ENCODE measurements at places on chromosomes 1 and 21.
A peak's percentile ranks its signal among the peaks of the same experiment; 100 is the strongest.

DNA sequence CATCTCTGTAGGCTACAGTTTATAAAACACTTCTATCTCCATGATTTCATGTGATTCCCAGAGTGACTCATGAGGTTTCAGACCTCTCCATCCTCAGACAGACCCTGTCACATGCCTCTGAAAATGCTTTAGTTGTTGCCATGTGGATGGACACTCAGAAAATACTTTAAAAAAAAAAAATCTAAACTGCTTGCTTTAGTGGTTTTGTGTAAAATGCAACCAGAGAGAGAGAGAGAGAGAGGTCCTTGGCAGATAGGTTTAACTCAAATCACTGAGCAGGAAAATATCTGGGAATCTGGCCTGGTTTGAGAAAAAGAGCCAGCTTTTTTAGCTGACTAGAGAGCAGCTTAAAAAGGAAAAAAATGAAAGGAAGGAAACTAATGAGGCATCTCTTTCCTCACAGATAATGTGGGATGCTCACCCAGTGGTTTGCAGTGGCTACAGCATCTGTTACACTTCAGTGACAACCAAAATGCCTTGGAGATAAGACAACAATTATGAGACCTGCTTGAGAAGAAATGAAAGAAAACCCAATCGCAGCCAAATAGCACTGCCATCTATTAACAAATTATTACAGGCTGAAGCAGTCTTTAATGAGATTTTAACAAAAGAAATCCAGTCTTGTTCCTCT lies 54.6 kb upstream of the SYT14 start:
- DNase-seq: peak; percentile 78

DNA sequence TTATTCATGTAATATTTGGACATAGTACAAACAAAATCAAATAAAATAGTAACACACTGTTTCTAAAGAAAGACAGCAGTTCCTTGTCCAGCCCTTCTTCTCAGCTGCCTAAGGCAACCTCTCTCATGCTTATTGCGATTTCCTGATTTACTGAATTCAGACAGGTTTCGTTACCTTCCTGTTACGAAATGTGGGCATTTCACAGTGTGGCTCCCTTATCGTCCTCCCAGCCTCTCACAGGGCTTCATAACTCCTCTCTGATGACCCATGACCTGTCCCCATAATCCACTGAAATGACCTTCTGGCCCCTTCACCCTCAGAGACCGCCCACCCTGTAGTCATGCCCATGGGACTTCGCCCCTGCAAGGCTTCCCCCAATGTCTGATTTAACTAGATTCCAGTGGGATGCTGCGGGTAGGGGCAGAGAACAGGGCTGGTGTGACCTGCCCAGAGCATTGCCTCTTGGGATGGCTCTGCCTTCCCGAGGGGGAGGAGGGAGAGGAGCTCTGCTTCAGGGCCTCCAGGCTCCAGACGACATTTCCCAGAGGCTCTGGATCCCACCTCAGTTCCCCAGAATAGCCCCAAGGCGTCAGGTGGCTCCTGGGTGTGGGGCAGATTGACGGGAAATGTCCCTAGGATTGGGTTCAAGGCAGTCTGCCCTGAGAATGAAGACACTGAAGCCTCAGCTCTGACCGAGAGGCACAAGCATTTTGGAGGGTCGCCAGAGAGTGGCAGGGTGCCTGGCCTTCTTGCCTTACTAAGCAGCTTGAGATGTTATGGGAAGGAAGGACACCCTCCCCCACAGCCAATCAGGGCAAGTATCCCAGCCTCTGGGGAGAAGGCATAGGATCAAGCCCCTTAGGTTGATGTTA lies 20.6 kb downstream of the PADI2 start:
- peak; percentile 13 for DNase-seq

- peak; percentile 89 for DNase-seq
Measured at GRCh38 chr1:24914226-24915069, 15.6 kb downstream of the RUNX3 start.

- DNase-seq: no peak
Measured at GRCh38 chr1:157971769-157972168, 21.7 kb upstream of the KIRREL1 start.

DNA sequence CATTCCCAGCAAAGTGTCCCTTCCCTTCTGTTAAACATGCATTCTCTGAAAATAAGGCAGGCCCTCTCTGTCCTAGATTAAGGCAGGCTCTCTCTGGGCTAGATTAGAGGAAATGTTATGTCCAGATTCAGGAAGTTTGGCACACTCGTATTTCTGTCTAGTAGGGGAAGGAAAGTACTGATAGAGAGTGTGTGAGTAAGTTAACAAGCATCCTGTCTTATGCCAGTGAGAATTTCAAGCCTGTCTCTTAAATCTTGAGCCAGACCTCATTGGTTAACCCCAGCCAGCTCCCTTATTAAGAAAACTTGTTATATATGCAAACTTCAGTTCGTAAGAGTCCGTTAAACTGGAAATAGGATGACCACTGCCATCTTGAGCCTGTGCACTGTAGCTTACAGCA lies 31.6 kb downstream of the IGSF5 start:
- peak; percentile 57 for DNase-seq
